ENCODE measurements at places on chromosomes 1 and 21. TPM values are rescaled to one million over a fixed set of nuclear protein-coding genes. Genes with fewer than 3 reads are reported as not detected.

The SLC6A17 gene
- total RNA-seq, result 42.0 TPM

The TACSTD2 gene
- 0.23 TPM for total RNA-seq

The FAM72C gene
- 1.8 TPM for total RNA-seq

The CR1L gene
- not detected for total RNA-seq

The CEPT1 gene
- 56.5 TPM for total RNA-seq

The IFNLR1 gene
- total RNA-seq, result 2.3 TPM

The LCE2C gene
- not detected for total RNA-seq

The OR2T33 gene
- total RNA-seq, result not detected

The ARHGEF16 gene
- total RNA-seq, result 2.5 TPM

The COPA gene
- total RNA-seq, result 163 TPM

The C1orf94 gene
- total RNA-seq, result 0.23 TPM

The PGD gene
- 124 TPM for total RNA-seq

The JAM2 gene
- total RNA-seq, result 20.8 TPM

The IFI44 gene
- 35.1 TPM for total RNA-seq

The SLC9A1 gene
- total RNA-seq, result 6.2 TPM

The S100B gene
- 57.0 TPM for total RNA-seq

The ATAD3A gene
- 12.9 TPM for total RNA-seq

The GSTM1 gene
- 15.0 TPM for total RNA-seq

The PADI1 gene
- total RNA-seq, result 0.92 TPM

The PADI2 gene
- 3.5 TPM for total RNA-seq

The LRRC8C gene
- 13.6 TPM for total RNA-seq

The UBIAD1 gene
- 21.0 TPM for total RNA-seq

The AIRE gene
- total RNA-seq, result 0.23 TPM

The NDUFV3 gene
- 33.7 TPM for total RNA-seq

The TCHH gene
- total RNA-seq, result 0.23 TPM

The RCAN1 gene
- total RNA-seq, result 55.1 TPM

The MAN1C1 gene
- total RNA-seq, result 11.1 TPM

The GJA9 gene
- not detected for total RNA-seq
